ENCODE measurements at places on chromosomes 4 and X.

- DNase-seq, result no peak
These were observed 2.4 kb downstream of the TSC22D3 start for GRCh38 chrX:107773206-107773605.

DNA sequence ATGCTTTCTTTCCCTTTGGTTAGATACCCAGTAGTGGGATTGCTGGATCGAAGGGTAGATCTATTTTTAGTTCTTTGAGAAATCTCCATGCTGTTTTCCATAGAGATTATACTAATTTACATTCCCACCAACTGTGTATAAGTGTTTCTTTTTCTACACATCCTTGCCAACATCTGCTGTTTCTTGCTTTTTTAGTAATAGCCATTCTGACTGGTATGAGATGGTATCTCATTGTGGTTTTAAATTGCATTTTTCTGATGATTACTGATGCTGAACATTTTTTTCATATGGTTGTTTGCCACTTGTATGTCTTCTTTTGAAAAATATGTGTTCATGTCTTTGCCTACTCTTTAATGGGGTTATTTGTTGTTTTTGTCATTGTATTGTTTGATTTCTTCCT lies 6.6 kb upstream of the AGA start:
- no peak for DNase-seq

- DNase-seq, result peak; percentile 12
These were observed 28.4 kb downstream of the GUCY1B1 start for GRCh38 chr4:155787113-155787710.

- DNase-seq, result no peak
These were observed 132.2 kb upstream of the SLC34A2 start for GRCh38 chr4:25523405-25523804.

- no peak for DNase-seq
These were observed 83.0 kb downstream of the PJA1 start for GRCh38 chrX:69082055-69082752.

GRCh38 chr4:10403633-10404445 lies 53.4 kb downstream of the ZNF518B start:
- peak; percentile 75 for DNase-seq
